Adrenal gland (tissue), 19 donors: ENCODE measurements at places on chromosomes 12 and 14. TPM values are rescaled to one million over a fixed set of nuclear protein-coding genes. Genes with fewer than 3 reads are reported as not detected.
A peak's percentile ranks its signal among the peaks of the same experiment; 100 is the strongest.

DNA sequence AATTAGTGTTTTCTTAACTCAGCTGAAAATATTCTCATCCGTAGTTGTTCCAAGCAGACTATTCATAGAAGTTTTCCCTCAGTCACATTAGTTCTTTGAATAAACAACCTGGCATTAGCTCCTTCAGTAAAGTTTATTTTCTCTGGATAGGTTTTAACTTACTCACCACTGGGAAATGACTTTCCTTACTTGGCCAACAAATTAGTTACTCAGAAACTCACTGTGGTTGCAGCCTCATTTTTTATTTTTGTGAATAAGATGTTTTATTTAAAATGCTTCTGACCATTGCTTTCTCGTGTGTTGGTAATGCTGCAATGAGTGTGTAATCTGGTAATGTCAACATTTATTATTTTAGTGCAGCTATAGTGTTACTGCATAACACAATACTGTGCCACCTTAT is 74.9 kb downstream of the NOVA1 start:
- DNase-seq: no peak

DNA sequence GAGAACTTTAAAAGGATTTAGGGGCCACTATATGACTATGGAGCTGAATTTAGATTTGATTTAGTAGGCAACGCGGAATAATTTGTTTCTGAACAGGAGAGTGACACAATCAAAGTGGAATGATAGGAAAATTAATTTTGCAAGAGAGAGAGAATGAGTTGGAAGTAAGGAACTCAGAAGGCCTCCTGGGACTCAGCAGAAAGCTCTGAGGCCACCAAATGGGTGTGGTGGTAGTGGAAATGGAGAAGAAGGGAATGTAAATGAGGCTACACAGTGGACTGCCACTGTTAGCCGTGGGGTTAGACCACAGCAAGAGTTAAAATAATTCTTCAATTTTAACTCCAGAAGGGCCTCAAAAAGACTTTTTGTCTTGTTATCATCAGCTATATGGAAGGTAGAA is 102.7 kb downstream of the LRRK2 start:
- DNase-seq: no peak

GRCh38 chr12:89856431-89856830 is 147.8 kb upstream of the ATP2B1 start:
- no peak for DNase-seq

- no peak for DNase-seq
Measured at GRCh38 chr14:61472801-61473376, 151.5 kb downstream of the PRKCH start.

DNA sequence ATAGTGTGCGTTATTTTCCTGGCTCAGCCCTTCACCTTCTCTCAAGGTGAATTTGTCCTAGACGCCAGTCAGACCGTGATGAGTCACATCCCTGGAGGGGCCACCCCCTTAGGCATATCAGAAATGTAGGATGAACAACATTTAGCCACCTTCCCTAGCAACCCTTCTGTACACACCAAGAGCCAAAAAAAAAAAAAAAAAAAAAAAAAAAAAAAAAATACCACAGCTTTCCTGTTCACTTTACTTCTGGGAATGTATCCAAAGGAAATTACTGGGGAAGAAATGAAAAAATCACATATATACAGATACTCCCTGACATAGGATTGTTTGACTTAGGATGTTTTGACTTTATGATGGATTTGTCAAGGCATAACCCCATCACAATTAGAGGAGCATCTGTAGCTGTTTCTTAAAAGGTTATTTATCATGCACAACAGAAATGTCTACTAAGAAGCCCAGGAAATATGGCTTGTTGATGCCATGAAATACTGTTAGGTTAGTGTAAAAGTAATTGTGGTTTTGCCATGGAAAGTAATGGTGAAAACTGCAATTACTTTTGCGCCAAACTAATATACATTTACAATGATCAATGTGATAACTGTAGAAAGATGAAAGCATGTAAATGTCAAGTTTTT is 68.2 kb upstream of the BDKRB2 start:
- no peak for DNase-seq

DNA sequence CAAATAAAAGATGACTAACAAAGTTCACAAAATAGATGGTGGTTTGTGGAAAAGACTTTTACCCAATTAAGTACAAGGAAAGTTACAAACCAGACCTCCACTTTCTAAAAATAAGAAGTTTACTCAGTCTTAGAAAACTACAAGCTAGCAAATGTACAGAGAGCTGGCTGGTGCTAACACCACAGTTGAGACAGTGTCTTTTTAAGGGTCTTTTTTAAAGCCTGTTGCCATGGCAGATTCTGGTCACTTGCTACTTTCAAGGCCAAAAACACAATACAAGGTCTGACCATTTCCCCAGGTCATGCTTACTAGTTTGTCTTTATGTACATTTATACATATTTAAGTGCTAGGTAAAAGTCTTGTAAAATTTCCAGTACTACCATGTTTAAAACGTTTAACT is 2.4 kb downstream of the BTG1 start:
- no peak for DNase-seq

- DNase-seq: peak; percentile 35
Measured at GRCh38 chr12:50224026-50224692, 57.0 kb upstream of the CERS5 start.

DNA sequence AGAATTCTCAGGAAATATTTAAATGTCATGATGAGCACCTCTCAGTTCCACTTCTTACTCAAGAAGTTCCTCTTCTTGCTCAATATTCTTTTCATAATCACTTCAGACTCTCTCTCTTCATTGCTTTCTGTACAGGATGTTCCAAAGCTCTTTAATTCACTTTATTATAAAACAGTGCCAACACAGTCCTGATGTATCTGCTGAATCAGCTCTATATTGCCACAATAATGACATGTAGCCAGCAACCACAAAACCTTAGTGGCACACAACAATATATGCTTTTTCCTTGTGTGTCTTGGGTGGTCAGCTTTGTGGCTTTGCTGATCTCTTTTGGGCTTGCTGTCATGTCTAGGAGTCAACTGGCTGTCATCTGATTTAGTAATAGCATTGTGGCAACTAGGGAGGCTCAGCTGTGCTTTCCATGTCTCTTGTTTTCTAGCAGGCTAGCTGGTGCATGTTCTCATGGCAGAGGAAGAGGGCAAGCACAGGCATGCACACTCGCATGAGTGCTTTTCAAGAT is 52.8 kb upstream of the SLC2A13 start:
- peak; percentile 53 for DNase-seq

DNA sequence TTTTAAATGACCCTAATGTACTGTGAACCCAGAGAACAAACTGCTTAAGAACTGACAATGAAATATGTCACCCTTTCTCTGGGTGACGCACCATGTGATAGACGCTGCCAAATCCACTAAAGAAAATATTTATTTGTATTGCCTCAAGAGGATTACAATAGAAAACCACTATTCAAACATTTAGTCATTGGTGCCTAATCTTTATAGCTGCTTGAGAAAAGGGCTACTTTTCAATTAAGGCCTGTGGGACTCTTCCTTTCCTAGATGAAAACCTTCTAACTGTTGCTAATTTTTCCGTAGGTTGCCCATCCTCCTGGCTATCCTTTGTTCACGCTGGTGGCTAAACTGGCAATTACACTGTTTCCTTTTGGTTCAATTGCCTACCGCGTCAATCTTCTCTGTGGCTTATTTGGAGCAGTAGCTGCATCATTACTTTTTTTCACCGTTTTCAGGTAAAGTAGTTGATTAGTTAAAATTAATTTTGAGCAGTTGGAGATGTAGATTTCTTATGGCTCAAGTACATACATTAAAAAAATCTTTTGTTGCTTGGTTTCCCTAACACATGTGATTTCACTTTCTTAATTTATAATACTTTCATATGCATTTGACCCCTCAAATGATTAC is 6.0 kb downstream of the TMEM260 start:
- no peak for DNase-seq

DNA sequence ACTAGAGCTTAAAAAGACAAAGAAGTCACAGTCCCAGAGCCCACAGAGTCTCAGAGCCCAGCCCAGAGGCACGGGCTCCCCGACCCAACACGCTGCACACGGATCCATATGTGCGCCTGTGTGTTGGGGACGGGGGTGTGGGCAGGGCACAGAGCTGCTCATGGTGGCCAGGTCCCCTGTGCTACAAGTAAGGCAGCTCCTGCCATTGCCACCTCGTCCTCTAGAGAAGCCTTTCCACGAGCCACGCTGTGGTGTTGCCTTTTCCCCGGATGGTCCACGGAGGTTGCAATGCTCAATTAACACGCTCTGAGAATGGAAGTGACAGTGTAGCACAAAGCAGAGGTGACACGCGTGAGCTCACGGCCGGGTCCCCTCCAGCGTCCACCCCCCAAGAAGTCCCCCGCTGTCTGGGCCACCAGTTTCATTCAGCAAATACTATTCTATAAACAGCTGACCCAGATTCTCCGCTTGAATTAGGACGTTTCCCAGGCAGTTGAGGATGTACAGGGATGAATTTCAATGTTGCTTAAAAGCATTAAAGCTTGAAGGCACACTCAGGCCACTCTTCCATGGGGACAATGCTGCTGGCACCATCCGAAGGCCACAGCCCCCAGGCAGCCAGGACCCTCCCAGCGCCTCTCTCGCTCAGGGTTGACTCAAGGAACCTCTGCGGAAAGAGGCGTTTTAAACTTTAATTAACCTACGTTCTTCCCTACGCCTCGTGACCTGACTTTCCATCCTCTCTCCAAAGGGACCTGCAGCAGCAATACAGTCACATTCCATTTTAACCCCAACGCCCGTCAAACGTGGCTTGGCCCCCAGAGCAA is 22.7 kb upstream of the EIF5 start:
- DNase-seq: no peak

DNA sequence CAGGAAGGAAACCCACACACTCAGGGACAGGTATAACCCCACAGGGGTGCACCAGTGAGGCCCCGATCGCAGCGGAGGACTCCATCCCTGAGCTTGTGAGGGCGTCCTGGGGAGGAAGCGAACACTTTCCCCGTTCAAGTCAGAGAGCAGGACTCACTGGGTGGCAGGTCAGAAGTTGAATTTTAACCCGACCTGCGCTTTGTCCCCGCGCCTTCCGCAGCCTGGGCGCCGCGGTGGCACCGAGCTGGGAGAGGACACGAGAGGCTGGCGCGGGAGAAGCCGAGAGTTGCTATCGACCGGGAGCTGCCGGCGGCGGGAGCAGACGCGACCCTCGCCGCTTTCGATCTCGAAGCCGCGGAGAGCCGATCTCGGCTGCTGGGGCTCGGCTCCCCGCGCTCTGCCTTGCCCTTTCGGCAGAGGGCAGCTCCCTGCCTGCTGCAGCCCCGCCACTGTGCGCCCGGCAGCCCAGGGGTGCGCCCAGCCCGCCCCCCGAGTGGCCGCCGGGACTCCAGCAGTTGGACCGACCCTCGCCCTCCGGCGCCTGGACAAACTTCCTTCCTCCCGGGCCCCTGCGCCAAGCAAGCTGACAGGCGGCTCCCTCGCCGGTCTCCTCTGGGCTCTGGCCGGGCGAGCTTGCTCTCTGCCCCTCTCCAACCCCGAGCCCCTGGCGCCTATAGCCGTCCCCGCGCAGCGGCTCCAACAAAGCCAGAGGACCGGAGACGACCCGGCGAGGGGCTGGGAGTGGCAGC is 918 bp downstream of the LIN7A start:
- peak; percentile 21 for DNase-seq

GMFB gene
- total RNA-seq: 46.6 TPM
